Heart left ventricle (tissue), 16 donors: ENCODE measurements at places on chromosomes 11 and 22. TPM values are rescaled to one million over a fixed set of nuclear protein-coding genes. Genes with fewer than 3 reads are reported as not detected.

KRTAP5-2 gene
- total RNA-seq = not detected

OR51B2 gene
- not detected for total RNA-seq

AGBL2 gene
- total RNA-seq = not detected

PARVB gene
- total RNA-seq = 172 TPM

PHF21A gene
- total RNA-seq = 45.9 TPM

EXPH5 gene
- 3.0 TPM for total RNA-seq

CSF2RB gene
- total RNA-seq = 1.7 TPM

VSIG10L2 gene
- not detected for total RNA-seq

PDXP gene
- total RNA-seq = 20.2 TPM

CARD18 gene
- not detected for total RNA-seq

RANGAP1 gene
- total RNA-seq = 75.6 TPM

CASP1 gene
- 6.2 TPM for total RNA-seq

UPK3A gene
- total RNA-seq = not detected

JAML gene
- 1.5 TPM for total RNA-seq

PTPRJ gene
- total RNA-seq = 22.0 TPM

OR4D5 gene
- not detected for total RNA-seq

DEUP1 gene
- total RNA-seq = not detected

OR52N4 gene
- not detected for total RNA-seq

CABP4 gene
- not detected for total RNA-seq

SFI1 gene
- total RNA-seq = 4.8 TPM

SLC25A18 gene
- total RNA-seq = 3.3 TPM

NRXN2 gene
- 0.84 TPM for total RNA-seq

VPREB3 gene
- 0.93 TPM for total RNA-seq

PHLDA2 gene
- total RNA-seq = 1.3 TPM

BDNF gene
- total RNA-seq = 2.3 TPM

GPHA2 gene
- not detected for total RNA-seq

SERPING1 gene
- total RNA-seq = 65.5 TPM

FBLN1 gene
- 239 TPM for total RNA-seq

CARD10 gene
- total RNA-seq = 8.1 TPM

GLYAT gene
- 0.34 TPM for total RNA-seq

VPREB1 gene
- not detected for total RNA-seq

HOATZ gene
- not detected for total RNA-seq

MMP27 gene
- total RNA-seq = 0.14 TPM

UEVLD gene
- total RNA-seq = 17.5 TPM

RASD2 gene
- 3.9 TPM for total RNA-seq
